ENCODE measurements at places on chromosomes 6 and 20.

- DNase-seq, result no peak
These were observed 31.9 kb downstream of the INSM1 start for GRCh38 chr20:20399531-20400500.

DNA sequence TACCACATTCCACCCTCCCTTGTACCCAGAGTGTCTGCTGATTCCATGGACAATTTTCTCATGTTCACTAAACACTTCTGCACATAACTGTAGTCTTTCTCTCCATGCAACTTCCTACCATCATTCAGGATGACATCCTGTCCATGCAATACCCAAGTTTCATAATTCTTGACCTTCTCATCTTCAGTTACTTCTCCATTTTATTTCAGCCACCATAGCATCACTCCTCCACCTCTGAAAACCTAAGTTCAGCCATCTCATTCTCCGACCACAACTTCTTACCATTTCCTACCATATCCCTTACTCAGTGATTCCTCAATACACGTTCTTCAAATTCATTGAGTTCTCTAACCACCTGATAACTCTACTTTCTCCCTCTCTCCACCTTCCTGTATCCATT, 216.5 kb upstream of the TENT5A start:
- DNase-seq, result no peak

DNA sequence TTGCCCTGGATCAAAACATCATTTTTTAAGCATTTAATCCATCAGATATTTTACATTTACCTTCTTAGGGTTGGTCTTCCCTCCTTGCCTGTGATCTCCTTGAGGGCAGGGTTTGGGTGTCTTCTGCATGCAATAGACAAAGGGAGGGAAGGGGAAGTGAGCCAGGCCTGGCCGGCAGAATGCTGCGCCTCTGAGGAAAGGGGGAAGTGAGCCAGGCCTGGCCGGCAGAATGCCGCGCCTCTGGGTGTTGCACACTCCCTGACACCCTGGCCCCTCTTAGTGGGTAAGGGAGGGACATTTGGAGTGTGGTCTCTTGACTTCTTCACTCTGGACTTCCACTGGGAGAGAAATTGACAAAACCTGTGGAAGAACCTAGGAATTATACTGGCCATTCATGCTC, 12.4 kb downstream of the PSMF1 start:
- DNase-seq, result no peak

DNA sequence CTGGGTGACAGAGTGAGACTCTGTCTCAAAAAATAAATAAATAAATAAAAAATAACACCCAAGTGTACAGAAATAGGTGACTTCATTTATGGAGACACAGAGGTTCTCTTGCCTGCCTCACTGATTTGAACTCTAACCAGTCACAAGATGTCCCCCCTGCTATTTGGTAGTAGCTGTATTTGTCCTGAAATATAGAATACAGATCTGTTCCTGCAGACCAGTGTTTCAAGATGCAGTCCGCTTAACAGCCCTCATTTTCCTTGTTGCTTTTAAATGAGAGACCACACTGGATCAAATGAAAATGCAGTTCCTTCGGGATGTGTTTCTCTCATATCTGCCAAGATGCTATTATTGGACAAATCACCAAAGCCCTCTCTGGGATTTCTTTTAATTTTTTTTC, 7.6 kb downstream of the PLCB4 start:
- no peak for DNase-seq

GRCh38 chr20:1965520-1966351, 28.1 kb downstream of the PDYN start:
- DNase-seq, result peak; percentile 85

DNA sequence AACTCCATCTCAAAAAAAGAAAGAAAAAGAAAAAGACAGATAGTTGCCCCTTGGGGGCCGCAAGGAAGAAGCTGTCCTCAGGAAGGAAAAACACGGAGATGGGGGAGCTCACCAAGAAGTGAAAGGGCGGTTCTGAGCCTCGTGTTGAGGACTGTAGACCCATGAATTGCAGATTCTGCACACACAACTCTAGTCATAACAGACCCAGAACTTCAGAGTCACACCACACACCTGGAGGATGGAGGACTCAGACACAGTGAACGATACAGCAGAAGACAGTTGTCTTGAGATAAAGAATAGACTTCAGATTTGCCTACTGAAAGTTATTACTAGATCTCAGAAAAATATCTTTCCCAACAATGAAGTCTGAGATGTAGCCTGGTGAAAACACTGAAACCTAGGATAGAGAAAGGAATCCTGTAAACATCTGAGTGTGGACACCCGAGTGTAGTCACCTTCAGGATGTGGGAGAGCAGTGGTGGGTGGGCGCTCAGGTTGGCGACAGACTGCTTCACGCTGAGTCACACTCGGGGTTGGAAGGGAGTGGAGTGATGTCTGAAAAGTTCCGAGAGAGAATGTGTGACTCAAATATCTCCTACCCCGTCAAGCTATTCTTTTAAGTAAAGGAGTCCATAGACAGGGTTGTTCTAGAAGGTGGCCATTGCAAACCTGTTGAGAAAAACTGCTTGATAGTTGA, 88.1 kb downstream of the MAP3K4 start:
- DNase-seq, result no peak

DNA sequence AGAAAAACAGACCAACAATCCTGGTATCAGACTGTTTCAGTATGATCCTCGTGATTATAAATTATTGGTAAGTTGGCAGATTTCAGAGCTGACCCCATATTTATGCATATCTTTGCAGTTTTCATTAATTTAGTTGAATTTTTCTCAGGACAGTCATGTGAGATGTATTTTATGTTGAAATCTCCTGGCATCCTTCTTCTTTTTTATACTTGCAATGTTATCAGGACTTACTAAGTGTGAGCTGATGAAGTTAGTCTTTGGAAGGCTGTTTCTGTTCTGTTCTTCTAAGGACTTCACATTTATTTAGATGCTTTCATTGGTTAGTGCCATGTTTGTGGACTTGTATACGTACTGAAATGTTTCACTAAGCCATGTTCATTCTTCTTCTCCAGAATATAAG, 17.2 kb downstream of the SMPDL3A start:
- no peak for DNase-seq

DNA sequence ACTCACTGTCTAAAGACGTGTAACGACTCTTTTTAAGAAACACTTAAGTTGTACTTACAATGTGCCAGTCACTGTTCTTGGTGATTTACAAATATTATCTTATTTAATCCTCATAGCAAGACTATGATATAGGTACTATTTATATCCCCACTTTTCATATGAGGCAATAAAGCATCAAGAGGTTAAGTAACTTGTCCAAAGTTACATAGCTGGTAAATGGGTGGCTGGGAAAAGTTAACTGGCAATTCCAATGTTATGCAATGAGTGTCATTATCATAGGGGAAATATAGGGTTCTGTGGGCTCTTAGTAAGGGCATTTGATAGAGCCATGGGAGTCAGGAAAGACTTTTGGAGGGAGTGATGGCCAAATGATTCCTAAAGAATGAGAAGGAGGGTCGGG, 21.4 kb upstream of the RIPOR2 start:
- DNase-seq, result no peak

- no peak for DNase-seq
These were observed 88.4 kb downstream of the HACE1 start for GRCh38 chr6:104771258-104771832.

GRCh38 chr6:155130161-155130853, 133.5 kb upstream of the CLDN20 start:
- no peak for DNase-seq

DNA sequence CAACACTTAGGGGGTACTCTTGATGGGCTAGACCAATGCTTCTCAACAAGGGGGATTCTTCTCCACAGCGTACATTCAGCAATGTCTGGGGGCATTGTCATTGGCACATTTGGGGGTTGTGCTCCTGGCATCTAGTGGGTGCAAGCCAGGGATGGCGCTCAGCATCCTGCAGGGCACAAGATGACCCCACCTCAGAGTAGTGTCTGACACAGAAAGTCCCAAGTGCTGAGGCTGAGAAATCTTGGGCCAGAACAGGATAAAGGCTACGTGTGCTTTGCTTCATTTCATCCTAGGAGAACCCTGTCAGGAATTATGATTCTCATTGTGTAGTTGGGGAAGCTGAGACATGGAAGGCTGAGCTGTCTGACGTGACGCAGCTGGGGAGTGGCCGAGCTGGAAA, 298.6 kb downstream of the CDH26 start:
- no peak for DNase-seq

DNA sequence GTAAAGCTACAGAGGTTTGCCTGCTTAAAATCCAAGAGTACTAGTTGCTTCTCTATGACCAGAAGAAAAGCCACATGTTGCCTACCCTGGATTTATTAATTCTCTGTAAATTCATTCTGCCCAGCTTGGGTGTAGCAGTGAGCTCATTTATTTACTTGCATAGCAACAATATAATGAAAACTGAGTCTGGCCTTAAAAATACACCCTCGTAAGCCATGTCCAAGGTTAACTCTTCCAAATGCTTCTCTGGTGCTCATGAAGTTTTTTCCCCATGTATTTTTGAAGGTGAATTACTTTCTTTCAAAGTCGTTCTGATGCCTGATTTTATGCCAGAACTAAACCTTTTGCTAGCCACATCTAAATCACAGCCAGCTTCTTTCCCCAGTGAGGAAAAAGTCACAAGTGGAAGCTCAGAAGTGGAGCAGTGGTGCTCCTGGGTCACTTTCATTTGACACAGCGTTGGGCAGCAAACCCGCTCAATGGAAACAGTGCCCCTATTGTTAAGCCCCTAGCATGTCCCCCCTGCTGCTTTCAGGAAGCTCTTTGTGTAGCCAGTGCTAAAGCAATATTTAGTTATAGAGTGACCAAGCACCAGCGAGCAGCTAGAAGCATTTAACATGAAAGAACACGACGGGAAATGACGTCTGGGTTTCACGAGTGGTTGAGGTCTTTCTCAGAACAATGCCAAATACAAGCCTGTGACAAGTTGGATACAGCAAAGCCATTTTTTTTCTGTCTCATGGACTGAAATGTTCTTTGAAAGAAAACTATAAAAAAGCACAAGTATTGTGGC, 29.8 kb downstream of the NEDD9 start:
- DNase-seq, result no peak

DNA sequence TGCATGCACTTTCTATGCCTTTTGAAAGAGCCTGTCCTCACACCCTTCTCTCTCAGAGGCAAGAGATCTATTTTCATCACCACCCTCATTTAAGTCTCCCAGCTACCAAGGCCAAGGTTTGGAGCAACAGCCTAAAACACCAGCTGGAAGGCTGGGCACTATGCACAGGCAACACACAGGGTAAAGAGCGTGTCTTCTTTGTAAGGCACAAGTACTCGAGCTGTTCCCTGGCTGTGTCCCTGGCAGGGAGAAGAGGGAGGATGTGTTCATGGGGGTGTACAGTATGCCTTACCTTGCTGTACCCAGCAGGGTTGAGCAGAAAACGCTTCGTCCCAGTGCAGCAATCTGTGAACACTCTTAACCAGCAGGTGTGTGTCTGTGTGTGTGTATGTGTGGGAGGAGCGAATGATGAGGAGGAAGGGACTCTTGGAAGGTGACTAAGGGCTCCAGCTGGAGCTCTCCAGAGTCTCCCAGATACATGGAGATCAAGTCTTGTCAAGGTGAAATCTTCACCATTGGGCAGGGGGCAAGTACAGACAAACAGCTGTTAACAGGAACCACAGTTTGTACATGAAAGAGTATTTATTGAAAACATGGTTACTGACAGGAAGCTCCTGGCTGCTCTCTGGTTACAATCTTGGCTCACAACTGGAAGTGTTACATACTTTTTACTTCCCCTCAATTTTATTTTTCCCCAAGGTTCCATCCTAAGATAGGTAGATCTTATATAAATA, 40.8 kb downstream of the ELMO2 start:
- DNase-seq, result no peak

GRCh38 chr20:16388731-16389130, 184.5 kb downstream of the KIF16B start:
- DNase-seq, result no peak

DNA sequence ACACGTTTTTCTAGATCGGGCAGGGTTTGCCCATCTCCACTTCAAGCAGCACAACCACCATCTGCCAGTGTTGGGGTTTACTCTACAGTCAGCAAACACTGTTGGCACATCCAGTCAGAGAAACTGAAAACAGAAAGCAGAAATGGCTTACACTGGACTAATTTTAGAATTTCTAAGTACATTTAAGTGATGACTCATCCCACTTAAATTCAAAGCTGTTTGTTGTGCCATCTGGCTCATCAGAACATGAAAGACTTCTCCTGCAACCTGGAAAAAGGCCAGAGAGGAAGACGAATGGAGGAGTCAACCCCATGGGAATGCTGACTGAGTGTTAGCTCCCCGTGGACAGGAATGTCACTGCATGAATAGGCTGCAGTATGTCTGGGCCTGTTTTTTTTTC, 21.8 kb downstream of the FAM209B start:
- DNase-seq, result no peak

DNA sequence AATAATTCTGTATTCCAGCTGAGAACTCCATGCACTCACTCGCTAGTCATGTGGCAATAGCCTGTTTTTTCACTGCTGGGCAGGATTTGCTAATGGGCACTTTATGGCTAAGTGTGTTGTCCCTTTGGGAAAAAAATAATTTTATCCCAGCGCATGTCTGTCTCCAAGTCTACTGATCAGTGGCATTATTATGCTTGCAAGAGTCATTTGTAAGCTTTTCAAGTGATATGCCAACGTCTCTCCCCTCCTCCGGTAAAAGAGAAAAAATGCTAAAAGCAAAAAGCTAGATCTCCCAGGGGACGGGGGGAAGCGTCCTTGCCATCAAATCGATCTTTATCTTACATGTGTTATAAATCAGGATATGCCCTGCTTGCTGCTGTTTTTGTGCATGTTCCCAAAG, 407.7 kb downstream of the CDH26 start:
- DNase-seq, result no peak

DNA sequence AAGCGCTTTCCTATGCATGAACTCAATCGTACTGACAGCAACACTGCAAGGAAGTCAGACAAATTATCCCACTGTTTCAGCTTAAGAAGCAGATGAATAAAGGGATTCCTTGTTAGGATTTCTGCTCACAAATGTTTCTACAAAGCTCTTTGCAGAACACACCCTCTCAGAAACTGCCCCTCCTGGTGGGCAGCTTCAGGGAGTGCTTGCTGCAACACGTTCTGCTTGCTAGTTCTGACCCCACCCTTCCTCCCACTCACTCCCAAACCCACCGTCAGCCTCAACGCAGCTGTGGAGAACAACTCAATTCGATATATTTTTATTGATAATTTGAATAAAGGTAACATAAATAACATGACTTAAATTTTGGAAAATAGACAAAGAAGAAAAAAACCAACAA, 250.8 kb upstream of the PRDM1 start:
- no peak for DNase-seq
